ENCODE measurements at places on chromosomes 1 and 21. TPM values are rescaled to one million over a fixed set of nuclear protein-coding genes. Genes with fewer than 3 reads are reported as not detected.
A peak's percentile ranks its signal among the peaks of the same experiment; 100 is the strongest.

The LIN28A gene
- total RNA-seq = not detected

The CFHR3 gene
- not detected for total RNA-seq

The CCDC27 gene
- total RNA-seq = not detected

The ARHGEF10L gene
- 24.2 TPM for total RNA-seq

The C1QTNF12 gene
- 2.7 TPM for total RNA-seq

DNA sequence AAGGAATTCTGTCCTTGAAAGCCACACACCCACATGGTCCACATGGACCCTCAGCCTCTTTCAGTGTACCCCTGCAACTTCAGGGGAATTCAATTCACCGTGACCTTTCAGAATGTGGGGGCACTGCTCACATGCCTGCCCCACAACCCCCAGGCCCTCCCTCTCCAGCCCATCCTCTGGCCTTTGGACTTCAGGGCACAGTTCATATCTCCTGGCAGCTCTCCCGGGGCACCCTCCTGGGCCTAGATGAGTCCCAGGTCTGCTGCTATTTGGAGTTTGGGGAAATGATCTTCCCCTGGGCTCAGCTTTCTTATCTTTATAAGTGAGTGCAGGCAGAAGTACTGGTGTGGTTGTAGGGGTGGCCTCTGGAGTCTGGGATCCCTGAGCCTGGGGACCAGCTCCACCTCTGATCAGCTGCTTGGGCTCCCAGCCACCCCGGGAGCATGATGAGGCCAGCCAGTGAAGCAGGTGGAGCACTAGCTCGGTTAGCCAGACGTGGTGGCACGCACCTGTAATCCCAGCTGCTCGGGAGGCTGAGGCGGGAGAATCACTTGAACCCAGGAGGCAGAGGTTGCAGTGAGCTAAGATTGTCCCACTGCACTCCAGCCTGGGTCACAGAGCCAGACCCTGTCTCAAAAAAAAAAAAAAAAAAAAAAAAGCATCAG lies 15.8 kb downstream of the C1orf167 start:
- H3K27me3 ChIP-seq = no peaks in the 10 kb centered on the region
- H3K36me3 ChIP-seq = no peaks in the 10 kb centered on the region
- no peak overlapping the region for H3K4me3 ChIP-seq
- no peak for DNase-seq
- no peak overlapping the region for H3K27ac ChIP-seq

GRCh38 chr1:218967836-218968235 lies 205.8 kb upstream of the LYPLAL1 start:
- no peak overlapping the region for H3K27ac ChIP-seq
- H3K4me1 ChIP-seq = no peaks in the 10 kb centered on the region
- H3K4me3 ChIP-seq = no peak overlapping the region
- no peaks in the 10 kb centered on the region for H3K27me3 ChIP-seq
- no peak for DNase-seq

DNA sequence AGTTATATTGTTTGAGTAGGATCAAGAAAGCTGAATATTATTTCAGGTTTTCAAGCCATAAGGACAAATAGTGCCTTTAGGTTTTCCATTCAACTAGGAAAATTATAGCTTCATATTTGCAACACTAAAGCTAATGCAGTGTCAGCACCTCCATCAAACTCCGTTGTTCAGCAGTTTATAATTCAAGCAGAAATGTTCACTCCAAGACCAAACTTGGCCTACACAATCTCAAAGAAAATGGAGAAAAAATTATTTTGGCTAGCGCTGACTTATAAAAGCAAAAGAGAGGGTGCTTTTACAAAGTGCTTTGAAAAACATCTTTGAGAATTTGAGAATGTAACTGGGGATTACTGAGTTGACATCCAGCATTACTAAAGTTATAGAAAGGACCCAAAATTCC lies 1.4 kb downstream of the SPAG17 start:
- H3K36me3 ChIP-seq = no peaks in the 10 kb centered on the region
- DNase-seq = no peak
- H3K4me3 ChIP-seq = no peak overlapping the region
- H3K27ac ChIP-seq = no peak overlapping the region
- no peaks in the 10 kb centered on the region for H3K4me1 ChIP-seq

GRCh38 chr1:194026422-194026821 lies 840.0 kb upstream of the B3GALT2 start:
- no peaks in the 10 kb centered on the region for H3K27me3 ChIP-seq
- no peak overlapping the region for H3K27ac ChIP-seq
- no peak overlapping the region for H3K4me3 ChIP-seq
- H3K4me1 ChIP-seq = no peaks in the 10 kb centered on the region
- no peak for DNase-seq

DNA sequence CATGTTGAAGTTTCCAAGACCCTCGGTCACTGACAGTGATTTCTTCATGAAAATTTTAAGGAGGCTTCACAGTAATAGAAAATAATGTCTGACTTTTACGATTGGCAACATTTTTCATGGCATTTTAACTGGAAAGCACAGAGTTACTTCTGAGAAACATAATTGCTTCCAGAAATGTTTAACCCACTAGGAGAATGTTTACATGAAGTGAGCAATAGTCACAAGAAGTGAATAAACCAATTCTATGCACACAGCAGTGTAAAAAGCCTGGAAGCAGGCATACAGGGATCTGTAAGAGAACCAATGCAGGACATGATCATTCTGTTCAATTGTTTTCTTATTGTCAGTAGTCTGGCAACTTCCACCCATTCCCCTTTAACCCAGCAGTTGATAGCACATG lies 316.2 kb upstream of the CXADR start:
- H3K4me3 ChIP-seq = no peak overlapping the region
- no peaks in the 10 kb centered on the region for H3K27me3 ChIP-seq
- H3K4me1 ChIP-seq = no peaks in the 10 kb centered on the region
- H3K27ac ChIP-seq = no peak overlapping the region
- no peak for DNase-seq

GRCh38 chr1:145778146-145778540 lies 45.8 kb downstream of the RNF115 start:
- no peaks in the 10 kb centered on the region for H3K36me3 ChIP-seq
- DNase-seq = no peak
- H3K4me3 ChIP-seq = no peak overlapping the region
- H3K4me1 ChIP-seq = no peaks in the 10 kb centered on the region
- no peaks in the 10 kb centered on the region for H3K27me3 ChIP-seq

DNA sequence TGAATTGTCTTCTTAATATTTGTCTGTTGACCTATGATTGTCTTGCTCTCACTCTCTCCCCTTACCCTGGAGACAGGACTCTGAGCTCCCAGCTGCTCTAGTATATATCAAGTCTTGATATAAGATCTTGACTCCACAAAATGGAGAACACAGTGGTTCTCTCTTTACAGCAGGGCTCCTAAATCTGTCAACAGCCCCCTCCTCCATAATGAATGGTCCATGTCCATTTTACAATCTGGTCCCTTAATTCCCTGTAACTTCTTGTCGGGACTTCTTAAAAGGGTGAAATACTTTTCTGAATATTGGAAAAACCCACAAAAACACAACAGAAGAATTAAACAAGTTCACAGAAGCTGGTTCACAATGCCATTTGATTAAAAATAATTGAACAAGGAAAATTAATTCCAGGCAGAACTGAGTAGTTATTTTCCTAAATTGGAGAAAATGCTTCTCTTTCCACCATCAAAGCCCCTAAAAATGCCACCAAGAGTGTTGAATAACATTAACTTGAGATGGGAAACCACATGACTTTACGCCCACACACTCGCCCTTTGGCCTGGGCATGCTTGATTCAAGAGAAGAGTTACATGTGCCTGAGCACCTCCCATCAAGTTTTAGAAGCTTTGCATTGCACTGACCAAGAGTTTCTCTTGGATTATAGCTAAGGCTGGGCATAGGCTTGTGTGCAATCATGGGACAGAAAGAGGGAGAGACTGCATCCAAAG lies 109.8 kb downstream of the TOMM20 start:
- DNase-seq = peak; percentile 11
- H3K36me3 ChIP-seq = no peaks in the 10 kb centered on the region
- no peaks in the 10 kb centered on the region for H3K27me3 ChIP-seq
- H3K4me1 ChIP-seq = no peaks in the 10 kb centered on the region
- no peak overlapping the region for H3K27ac ChIP-seq
- no peak overlapping the region for H3K4me3 ChIP-seq

GRCh38 chr1:58809325-58810010 lies 25.6 kb upstream of the JUN start:
- no peaks in the 10 kb centered on the region for H3K36me3 ChIP-seq
- no peak for DNase-seq
- peaks cover 9% of the 10 kb centered on the region for H3K4me1 ChIP-seq
- no peaks in the 10 kb centered on the region for H3K27me3 ChIP-seq
- no peak overlapping the region for H3K4me3 ChIP-seq

GRCh38 chr1:204688776-204689175 lies 3.2 kb upstream of the LRRN2 start:
- DNase-seq = no peak
- peaks cover 18% of the 10 kb centered on the region for H3K4me1 ChIP-seq
- H3K36me3 ChIP-seq = no peaks in the 10 kb centered on the region
- H3K27me3 ChIP-seq = peaks cover 27% of the 10 kb centered on the region
- H3K27ac ChIP-seq = no peak overlapping the region
- H3K4me3 ChIP-seq = no peak overlapping the region

DNA sequence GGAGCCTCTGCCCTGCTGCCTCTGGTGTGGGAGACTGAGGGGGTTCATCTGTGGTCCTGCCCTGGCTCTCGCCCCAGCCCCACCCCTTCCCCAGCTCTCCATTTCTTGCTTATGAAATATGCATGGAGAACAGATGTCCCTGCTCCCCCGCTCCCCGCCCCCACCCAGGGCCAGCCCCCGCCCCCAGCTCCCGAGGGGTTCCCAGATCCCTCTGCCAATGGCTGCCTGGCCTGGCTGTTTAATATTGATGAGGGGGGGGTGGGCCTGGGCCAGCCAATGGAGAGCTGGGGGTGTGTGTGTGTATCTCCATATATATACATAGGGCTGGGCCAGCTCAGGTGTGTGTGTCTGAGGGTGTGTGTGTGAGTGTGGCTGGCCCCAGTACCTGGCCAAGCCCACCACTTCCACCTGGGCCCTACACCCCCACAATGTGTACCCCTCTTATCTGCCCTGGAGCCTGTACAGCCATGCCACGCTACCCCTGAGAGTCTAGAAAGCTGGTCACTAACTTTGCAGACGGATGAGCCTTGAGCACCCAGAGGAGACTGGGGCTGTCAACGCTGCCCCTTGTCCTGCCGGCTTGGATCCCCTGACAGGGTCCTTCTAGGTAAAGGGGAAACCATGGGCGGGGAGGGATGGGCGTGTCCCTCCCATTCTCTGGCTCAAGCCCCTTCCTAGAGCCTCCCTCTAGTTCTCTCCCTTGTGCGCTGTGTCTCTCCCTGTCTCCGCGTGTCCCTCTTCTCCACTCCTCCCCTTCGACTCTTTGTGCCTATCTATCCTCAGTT lies at the start of gene NHLH1:
Gene NHLH1, plus strand, starts transcription at position 341 of the 785 bp plus-strand sequence. CDS start 3,661 bp downstream, outside the sequence.
- no peaks in the 10 kb centered on the region for H3K4me1 ChIP-seq
- no peaks in the 10 kb centered on the region for H3K27me3 ChIP-seq
- no peak within 1 kb of the TSS for H3K27ac ChIP-seq
- H3K4me3 ChIP-seq = no peak within 1 kb of the TSS
- H3K36me3 ChIP-seq = no peaks in the 10 kb centered on the region

DNA sequence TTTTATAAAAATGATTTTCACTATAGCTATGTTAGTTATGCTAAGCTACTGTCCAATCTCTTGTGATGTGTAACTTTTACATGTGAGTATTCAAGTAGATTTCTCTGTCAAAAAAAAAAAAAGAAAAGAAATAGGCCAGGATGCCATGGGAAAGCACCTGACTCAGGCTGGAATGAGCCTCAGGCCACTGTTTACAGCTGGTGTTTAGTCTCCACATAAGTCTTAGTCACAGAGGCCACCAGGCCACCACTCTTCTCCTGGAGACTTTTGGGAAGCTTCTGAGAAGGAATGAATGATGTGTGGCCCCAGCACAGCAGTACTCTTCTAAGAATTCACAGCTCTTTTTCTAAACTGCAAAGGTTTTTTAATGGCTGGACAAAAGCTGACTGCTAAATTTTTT lies 48.9 kb downstream of the CHML start:
- H3K36me3 ChIP-seq = peaks cover 13% of the 10 kb centered on the region
- no peak overlapping the region for H3K4me3 ChIP-seq
- H3K27me3 ChIP-seq = no peaks in the 10 kb centered on the region

DNA sequence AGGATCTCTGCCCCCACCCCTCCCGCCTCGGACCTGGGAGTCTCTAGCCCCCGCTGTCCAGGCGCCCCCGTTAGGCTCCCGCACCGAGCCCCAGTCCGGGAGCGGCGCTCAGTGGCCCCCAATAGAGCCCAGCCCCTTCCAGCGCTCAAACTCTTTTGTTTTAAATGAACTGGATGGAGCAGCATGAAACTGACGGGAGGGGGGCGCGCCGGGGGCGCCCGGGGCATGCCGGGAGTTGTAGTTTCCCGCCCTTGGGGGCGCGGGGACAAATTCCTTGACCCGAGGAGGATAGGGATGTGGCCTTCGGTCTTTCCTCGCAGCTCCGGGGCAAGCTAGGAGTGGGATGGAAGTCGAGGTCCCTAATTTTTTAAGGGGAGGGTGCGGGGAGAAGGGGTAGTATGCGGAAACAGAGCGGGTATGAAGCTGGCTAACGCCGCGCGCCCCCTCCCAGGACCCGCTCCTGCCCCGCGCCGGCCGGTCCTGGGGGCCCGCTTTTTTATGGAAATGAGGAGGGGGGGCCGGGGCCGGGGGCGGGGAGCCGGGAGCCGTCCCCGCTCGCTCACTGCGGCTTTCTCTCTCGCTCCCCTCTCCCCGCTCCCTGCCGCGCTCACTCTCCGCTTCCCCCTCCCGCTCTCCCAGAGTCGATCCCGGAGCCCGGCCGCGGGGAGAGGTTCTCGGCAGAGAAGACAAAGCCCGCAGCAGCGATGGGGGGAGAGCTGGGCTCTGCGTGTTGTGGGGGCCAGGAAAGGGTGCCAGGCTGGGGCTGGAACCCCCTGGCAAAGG lies at the start of gene MEX3A:
Gene MEX3A, minus strand, starts transcription at position 157 of the 783 bp plus-strand sequence. CDS start 467 bp downstream, outside the sequence.
- no peaks in the 10 kb centered on the region for H3K27me3 ChIP-seq
- no peaks in the 10 kb centered on the region for H3K36me3 ChIP-seq
- DNase-seq = peak; percentile 95
- peak within 1 kb of the TSS; percentile 44 for H3K27ac ChIP-seq
- H3K4me3 ChIP-seq = peak within 1 kb of the TSS; percentile 84
- H3K4me1 ChIP-seq = peaks cover 35% of the 10 kb centered on the region

DNA sequence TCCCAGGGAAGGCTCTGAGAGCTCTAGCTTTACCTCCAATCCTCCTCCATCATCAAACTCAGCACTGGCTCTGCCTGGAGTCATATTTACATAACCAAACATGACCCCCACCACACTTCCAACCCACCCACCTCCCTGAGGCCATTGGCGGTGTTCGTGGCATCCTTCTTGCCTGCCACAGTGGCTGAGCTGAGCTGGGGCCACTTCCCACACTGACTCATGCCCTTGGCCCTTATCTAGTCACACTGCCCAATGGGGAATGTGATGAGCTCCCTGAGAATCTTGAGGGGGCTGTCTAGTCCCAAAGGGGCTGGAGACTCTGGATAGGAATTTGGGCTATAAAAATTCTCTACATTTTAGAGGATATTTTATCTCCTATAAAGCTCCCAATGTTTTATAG lies 230.9 kb upstream of the IRF2BP2 start:
- H3K4me3 ChIP-seq = no peak overlapping the region
- no peaks in the 10 kb centered on the region for H3K27me3 ChIP-seq
- H3K4me1 ChIP-seq = peaks cover 54% of the 10 kb centered on the region
- no peak for DNase-seq
- H3K27ac ChIP-seq = no peak overlapping the region

GRCh38 chr1:180235502-180236239 lies 5.6 kb downstream of the LHX4 start:
- no peaks in the 10 kb centered on the region for H3K36me3 ChIP-seq

Measured in stomach (tissue), 19 donors.